Stimulated activated CD4-positive, alpha-beta T cell treated with anti-CD3 and anti-CD28 coated beads, Interleukin-4, amount 100 ng/mL, for 48 hours (primary cell): ENCODE measurements at places on chromosomes 12 and 14.

GRCh38 chr12:131806674-131807073, 21.5 kb upstream of the MMP17 start:
- DNase-seq: no peak

DNA sequence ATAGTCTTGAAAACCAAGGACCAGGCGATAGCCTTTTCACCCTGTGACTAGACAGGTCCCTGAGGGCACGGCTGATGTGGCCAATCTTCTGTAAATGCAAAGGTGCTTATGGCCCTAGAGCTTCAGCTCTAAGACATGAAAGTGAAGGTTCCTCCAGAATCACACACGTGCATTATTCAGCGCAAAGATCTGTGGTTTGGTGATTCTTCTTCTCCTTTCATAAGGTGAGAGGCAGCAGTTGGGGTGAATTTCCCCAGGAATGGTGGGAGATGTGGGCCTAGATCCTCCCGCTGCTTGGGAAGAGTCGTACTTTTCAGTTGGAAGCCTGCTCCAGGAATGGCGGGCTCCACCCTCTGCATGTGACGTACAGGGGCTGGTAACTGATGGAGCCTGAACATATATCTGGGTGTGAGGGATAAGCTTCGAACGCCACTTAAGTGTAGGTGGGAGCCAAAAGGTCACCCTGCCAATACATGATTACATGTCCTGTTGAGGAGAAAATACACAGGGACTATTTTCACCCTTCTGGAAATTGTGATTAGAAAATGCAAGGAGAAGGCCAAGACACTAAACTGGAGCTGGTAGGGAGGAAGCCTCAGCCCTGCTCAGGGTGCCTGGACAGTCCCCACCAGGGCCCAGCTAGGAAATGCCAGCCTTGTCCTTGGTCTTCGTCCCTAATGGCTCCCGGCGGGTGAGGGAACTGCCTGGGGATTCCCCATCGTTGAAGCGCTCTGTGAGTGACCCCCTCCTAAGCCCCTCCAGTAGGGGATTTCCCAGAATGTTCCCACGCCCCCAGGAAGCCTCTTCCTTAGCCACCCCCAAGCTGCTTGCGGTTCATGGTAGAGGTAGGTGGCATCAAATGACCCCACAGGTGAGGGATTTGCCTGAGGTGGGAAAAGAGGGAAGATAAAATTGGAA, 17.6 kb downstream of the BATF start:
- DNase-seq: no peak

DNA sequence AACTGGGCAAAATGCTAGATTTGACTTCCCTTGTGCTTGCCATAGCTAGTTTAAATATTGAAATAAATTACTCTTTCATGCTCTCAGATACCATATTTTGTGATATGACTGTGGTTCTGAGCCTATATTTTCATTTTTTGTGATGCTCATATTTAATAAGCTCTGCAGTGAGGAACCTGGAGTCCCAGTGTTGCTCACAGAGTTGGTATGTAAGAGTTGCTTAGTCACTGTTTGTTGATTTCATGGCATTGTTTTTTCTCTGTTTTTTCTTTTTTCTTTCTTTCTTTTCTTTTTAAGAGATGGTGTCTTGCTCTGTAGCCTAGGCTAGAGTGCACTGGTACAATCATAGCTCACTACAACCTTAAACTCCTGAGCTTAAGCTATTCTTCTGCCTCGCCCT, 750.5 kb upstream of the TMEM132C start:
- DNase-seq: no peak

GRCh38 chr14:94157197-94157596, 16.9 kb upstream of the PPP4R4 start:
- no peak for DNase-seq

DNA sequence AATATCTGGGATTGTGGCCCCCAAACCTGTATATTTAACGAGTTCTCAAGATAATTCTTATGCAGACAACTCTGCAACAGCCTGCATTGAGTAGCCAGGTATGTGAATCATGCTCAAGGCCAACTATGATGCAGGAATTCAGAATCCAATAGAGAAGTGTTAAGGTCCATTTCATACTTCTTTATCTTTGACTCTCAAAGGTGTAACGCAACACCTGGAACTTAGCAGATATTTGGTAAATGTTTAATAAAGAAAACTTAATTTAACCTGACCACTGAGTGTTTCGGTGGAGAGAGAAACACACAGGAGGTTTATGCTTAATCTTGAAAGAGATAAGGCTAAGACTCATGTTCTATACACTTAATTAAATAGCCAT, 156.5 kb upstream of the PLEKHG7 start:
- DNase-seq: no peak

DNA sequence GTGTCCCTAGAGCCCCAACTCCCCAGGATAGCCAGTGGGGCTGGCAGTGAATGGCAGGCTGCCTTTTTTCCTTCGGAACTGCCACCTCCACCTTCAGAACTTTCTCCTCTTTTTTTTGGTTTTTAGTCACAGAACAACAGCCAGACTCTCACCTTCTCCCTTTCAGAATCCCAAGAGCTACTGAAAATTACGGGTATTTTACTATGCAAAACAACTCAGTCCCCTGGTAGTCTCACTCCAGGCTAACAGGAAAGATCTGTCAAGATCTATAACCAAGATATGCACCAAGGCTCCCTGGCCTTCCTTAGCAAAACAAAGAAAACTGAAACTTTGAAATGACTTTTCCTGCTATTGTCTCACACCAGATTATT, 12.5 kb downstream of the PLEKHG6 start:
- no peak for DNase-seq

DNA sequence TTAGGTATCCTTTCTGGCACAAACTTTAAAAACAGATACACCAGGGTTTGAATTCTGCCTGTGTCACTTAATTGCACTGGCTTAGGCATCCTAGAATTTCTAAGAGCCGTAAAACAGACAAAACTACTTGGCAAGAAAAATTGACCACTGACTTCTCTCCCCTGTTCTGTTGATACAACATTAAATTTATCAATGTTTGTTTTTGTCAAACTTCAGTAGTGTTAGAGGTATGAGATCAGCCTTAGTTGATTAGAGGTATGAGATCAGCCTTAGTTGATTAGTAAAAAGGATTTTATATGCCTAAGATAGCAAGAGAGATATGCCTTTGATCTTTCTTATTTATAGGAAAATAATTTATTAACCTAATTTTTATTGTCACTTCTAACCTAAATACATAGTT, 283.2 kb downstream of the FBXL14 start:
- DNase-seq: no peak
